ENCODE measurements at places on chromosomes 6 and 20.

GRCh38 chr6:122620902-122621301 is 10.7 kb downstream of the PKIB start:
- DNase-seq: no peak

DNA sequence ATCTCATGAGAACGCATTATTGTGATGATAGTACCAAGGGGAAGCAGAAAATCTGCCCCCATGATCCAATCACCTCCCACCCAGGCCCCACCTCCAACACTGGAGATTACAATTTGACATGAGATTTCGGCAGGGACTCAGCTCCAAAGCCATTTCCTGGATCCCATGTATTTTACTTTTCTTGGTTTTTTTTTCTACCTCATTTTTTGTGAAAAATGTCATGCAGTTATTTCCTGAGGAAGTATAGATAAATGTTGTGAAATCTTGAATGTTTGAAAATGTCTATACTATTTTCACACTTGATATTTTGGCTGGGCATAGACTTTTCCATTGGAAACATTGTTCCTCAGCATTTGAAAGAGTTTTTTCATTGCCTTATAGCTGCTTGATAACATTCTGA is 9.1 kb upstream of the BRPF3 start:
- DNase-seq: no peak

DNA sequence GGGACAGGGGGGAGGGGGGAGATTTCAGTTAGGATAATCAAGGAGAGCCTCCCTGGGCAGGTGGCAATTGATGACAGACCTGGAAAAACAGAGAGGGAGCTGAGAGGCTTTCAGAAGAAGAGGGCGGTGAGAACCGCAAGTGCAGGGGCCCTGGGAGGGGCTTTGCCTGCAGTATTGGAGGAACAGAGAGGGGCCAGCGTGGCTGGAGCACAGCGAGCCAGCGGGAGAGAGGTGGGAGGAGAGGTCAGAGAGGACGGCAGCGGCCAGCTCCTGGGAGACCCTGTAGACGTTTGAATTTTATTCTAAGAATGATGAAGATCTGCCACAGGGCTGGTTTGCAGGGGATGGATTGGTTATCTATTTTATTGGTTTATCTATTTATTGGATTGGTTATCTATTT is 34.5 kb upstream of the NOL4L start:
- DNase-seq: no peak

- no peak for DNase-seq
Measured at GRCh38 chr6:29216528-29216927, 45.8 kb downstream of the OR2J2 start.

GRCh38 chr6:71510856-71511255 is 222.2 kb downstream of the OGFRL1 start:
- DNase-seq: no peak

GRCh38 chr6:68947721-68948120 is 312.6 kb downstream of the ADGRB3 start:
- DNase-seq: no peak

- no peak for DNase-seq
Measured at GRCh38 chr20:32972181-32973076, 31.8 kb downstream of the SUN5 start.

GRCh38 chr6:43584892-43585570 is 9.0 kb downstream of the POLH start:
- DNase-seq: peak; percentile 28

- DNase-seq: no peak
Measured at GRCh38 chr6:114619621-114620200, 276.9 kb upstream of the HS3ST5 start.

- no peak for DNase-seq
Measured at GRCh38 chr20:62400021-62400420, 7.1 kb downstream of the CABLES2 start.

DNA sequence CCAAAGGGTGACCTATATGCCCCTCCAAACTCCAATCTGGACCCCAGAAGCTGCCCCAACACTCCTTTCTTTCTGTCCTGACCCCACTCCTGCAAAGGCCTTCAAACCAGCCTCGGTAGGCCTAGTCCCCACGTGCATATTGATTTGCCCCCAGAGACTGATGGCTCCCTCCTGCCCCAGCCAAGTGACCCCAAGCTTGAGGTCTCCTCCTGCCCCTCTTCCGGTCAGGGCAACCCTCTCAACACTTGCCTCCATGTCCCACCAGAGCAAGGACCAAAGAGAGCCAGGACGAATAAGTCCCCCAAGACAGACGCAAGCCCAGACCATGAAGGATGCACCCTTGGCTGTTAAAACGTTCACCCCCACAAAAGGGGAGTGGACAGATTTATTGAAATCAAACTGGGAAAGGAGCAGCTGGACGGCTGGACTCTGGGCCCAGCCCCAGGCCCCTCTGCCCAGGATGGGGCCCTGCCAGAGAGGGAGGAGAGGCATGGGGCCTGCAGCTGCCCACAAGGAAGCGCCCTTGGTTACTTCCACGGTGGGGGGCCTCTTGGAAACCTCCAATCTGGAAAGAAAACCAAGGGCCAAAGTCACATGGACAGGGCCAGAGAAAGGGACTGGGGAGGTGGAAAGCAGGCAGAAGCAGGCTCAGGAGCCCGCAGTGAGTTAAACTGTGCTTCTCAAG is 2.4 kb upstream of the SPEF1 start:
- DNase-seq: no peak

DNA sequence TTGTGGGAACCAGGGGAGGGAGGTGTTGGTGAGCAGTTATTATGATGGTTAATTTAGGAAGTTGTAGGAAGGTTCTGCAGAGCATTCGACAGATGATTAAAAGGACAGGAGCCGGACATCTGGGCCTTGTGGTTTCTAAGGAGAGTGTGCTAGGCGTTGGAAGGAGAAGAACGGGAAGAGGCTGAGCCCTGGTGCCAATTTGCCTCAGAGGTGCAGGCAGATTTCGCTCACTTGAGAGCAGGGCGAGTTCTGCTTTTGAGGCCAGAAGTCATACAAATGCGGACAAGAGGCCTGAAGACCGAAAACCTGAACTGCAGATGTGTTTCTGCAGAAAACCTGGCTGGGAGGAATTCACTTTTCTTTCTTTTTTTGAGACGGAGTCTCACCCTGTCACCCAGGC is 30.5 kb upstream of the RPS6KA2 start:
- no peak for DNase-seq

- DNase-seq: no peak
Measured at GRCh38 chr6:35443341-35444030, 8.7 kb upstream of the FANCE start.

DNA sequence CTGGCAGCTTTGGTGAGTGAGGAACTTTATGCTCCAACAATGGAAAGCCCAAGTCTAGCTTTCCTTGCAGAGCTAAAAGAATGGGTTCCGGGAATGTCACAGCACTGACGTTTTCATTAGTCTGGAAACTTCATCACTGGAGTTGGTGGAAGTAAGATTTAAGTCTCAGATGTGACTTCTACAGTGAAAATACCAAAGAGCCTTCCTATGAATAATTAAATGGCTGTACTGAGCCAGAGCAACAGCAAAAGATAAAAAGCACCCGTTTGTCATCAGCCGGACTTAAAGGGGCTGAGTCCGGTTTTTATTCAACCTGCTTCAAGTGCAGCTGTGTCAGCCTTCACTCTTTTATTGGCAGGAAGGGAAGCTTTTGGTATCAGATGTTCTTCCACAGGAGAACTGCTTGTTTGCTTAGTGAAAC is 46.5 kb upstream of the SHLD1 start:
- DNase-seq: no peak

DNA sequence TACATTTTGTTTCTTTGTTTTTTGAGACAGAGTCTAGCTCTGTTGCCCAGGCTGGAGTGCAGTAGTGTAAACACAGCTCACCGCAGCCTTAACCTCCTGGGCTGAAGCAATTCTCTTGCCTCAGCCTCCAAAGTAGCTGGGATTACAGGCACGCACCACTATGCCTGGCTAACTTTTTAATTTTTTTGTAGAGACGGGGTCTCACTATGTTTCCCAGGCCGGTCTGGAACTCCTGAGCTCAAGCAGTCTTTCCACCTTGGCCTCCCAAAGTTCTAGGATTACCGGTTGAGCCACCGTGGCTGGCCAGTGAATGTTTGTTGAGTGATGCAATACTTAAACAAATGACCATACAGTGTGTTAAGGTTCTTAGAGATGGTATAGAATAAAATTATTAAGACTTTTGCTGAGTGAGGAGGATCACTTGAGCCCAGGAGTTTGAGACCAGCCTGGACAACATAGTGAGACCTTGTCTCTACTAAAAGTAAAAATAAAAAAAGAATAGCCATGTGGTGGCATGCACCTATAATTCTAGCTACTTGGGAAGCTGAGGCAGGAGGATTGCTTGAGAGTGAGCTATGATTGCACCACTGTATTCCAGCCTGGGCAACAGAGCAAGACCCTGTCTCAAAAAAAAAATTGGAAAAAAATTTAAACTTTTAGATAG is 13.4 kb downstream of the CEP250 start:
- DNase-seq: no peak

- no peak for DNase-seq
Measured at GRCh38 chr6:166422201-166422940, 39.6 kb upstream of the MPC1 start.

- DNase-seq: no peak
Measured at GRCh38 chr6:54525731-54526130, 217.5 kb downstream of the TINAG start.

GRCh38 chr6:37396571-37397180 is 36.3 kb upstream of the CMTR1 start:
- peak; percentile 58 for DNase-seq

GRCh38 chr6:46925563-46926253 is 4.0 kb upstream of the ADGRF5 start:
- no peak for DNase-seq

- DNase-seq: no peak
Measured at GRCh38 chr6:119259027-119259426, 90.5 kb downstream of the MAN1A1 start.

DNA sequence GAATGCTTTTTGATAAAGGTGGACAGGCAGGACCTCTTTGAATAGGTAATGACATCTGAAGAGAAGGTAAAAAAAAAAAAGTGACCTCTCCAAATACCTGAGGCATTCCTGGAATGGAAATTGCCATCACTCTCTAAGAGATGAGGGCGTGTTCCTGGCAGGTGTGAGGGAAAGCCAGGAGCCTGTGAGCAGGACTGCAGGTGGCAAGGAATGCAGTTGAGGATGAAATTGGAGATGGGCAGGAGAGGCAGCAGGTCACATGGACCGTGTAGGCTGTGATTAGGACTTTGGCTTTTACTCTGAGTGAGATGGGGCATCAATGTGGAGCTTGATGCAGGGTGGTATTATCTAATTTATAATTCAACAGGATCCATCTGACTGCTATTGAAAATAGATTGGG is 227.4 kb downstream of the LRFN2 start:
- DNase-seq: no peak

- no peak for DNase-seq
Measured at GRCh38 chr6:27139756-27140579, 107.5 kb upstream of the PRSS16 start.

GRCh38 chr6:24183584-24183983 is 57.6 kb downstream of the NRSN1 start:
- DNase-seq: no peak

- DNase-seq: no peak
Measured at GRCh38 chr20:39691151-39691862, 729.2 kb downstream of the DHX35 start.

DNA sequence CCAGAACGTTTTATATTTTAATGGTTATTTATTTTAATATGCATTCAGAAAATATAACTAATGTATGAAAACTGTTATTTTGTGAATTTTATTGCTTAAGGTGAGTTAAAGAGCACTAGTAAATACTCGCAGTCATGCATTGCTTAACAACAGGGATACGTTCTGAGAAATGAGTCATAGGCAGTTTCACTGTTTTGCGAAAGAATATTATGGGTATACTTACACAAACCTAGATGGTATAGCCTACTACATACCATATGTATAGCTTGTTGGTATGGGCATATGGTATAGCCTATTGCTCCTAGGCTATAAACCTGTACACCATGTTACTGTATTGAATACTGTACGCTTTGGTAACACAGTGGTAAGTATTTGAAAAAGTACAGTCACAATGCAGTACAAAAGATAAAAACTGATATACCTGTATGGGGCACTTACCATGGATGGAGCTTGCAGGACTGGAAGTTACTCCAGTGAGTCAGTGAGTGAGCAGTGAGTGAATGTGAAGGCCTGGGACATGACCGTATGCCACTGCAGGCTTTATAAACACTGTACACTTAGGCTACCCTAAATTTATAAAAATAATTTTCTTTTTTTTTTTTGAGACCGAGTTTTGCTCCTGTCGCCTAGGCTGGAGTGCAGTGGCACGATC is 38.5 kb downstream of the ARFGEF2 start:
- no peak for DNase-seq

- DNase-seq: peak; percentile 30
Measured at GRCh38 chr6:138007014-138007472, 100.2 kb downstream of the PERP start.

GRCh38 chr20:24588047-24588635 is 118.7 kb downstream of the SYNDIG1 start:
- no peak for DNase-seq

GRCh38 chr20:35695978-35696377 is 3.2 kb downstream of the NFS1 start:
- no peak for DNase-seq

- no peak for DNase-seq
Measured at GRCh38 chr20:43988451-43988850, 73.8 kb downstream of the TOX2 start.

- peak; percentile 59 for DNase-seq
Measured at GRCh38 chr6:46044881-46045617, 29.4 kb upstream of the CLIC5 start.

- DNase-seq: peak; percentile 94
Measured at GRCh38 chr6:37077905-37078296, 72.4 kb downstream of the FGD2 start.

DNA sequence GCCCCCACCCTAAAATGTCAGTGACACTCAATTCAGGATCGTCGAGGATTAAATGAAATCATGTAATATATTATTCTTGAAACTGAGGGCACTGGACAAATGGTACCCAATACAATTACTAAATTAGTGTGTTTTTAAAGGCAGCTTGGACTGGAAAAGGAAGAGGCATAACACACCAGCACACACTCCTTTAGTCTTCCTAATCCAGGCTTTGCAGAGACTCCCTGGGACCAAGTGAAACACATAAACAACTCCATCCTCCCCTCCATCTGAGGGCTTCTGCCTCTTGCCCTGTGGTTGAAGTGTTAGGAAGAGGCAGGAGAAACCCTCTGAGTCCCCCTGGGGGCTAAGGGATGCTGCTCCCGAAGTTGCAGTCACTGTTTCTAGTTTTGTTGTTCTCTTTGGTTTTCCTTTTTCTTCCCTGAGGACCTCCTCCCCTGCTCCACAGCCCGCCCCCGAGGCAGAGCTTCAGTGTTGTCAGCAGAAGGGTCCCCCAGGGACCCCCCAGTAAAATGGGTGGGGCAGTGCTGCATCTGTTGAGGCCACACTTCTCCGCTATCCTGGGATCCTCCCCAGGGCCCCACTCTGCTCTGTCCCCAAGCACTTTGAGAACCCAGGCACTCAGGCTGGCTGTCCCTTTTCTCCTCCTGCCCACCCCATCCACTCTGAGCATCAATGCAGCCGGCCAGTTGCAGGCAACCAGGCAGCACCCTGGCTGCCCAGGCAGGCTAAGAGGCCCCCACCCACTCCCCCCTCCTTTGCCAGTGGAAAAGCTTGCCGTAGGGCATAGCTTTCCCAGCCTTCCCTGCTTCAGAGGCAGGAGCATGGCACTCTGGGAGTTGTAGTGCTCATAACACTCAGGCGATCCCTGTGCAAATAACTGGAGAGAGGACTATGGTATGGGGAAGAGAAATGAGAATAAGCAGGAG is 5.9 kb downstream of the TMEM63B start:
- peak; percentile 84 for DNase-seq

All from hepatic stellate cell (primary cell).